Activated naive CD8-positive, alpha-beta T cell treated with anti-CD3 and anti-CD28 coated beads for 36 hours (primary cell): ENCODE measurements at places on chromosomes 16 and 17. TPM values are rescaled to one million over a fixed set of nuclear protein-coding genes. Genes with fewer than 3 reads are reported as not detected.

GRCh38 chr17:37527249-37527851 is 37.7 kb downstream of the DUSP14 start:
- no peak for DNase-seq

DNA sequence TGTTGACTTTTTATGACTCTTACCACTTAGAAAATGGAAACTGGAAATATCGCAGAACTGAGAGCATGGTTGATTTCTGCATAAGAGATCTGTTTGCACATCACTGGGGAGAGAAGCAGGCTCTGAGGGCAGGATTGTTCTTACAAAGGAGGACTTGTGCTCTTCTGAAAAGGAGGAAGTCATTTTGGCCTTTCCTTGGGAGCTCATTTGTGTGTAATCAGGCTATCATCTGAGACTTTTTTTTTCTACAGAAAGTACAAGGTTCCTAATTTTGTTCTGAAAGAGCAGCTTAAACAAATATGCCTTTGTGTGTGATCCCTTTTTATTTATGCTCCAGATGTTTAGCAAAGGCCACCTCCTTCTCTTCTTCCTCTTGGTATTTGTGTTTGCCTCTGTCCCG is 145.7 kb upstream of the CACNG5 start:
- DNase-seq, result no peak

DNA sequence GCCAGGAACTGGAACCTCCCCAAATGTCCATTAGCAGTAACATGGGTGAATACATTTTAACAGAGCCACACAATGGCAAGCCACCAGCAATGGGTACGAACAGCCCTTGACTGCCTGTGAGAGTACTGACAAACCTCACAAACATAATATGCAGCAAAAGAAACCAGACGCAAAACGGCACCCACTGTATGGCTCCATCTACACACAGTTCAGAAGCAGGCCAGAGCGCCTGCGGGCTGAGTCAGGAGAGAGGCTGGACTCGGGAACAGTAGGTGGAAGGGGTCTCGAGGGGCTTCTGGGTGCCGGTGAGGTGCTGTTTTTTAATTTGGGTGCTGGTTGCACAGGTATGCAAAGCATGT is 77.4 kb upstream of the TOB1 start:
- no peak for DNase-seq

DNA sequence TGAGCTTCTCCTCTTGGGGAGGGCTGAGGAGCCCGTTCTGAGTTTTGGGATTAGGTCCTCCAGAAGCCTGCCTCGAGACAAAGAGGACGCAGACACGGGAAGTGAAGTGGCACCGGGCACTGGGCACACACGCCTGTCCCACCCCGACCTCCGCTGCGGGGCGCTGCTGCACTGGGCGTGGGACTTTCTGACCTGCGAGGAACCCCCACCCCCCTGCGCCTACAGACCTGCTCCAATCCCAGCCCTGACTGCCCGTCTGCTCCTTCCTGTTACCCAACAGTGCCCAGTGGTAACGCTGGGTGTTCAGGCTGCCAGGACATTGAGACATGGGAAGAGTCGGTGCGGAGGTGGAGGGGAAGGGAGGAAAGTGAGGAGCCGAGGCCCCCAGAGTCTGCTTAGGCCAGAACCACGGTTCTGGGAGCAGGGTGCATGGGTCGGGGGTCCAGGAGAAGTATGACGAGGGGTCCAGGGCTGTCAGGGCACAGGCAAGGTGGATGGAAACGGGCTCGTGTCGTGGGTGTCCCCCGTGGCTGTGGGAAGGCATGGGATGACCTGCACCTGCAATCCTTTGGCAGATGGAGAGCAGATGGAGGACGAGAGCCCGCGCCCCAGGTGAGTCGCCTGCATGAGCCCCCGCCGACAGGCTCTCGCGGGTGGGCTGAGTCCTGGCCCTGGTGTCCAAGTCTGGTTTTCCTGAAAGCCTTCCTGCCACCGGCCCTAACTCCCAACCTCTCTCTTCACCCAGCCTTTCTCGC is 112.0 kb upstream of the CREBBP start:
- no peak for DNase-seq

GRCh38 chr17:75773121-75773807 is 8.3 kb upstream of the GALK1 start:
- DNase-seq, result no peak

SARM1 gene
- total RNA-seq, result 29.0 TPM

OR1D5 gene
- total RNA-seq, result not detected

ITGA3 gene
- total RNA-seq, result 5.1 TPM
